Iris pigment epithelial cell (primary cell): ENCODE measurements at places on chromosomes 7 and 10.

DNA sequence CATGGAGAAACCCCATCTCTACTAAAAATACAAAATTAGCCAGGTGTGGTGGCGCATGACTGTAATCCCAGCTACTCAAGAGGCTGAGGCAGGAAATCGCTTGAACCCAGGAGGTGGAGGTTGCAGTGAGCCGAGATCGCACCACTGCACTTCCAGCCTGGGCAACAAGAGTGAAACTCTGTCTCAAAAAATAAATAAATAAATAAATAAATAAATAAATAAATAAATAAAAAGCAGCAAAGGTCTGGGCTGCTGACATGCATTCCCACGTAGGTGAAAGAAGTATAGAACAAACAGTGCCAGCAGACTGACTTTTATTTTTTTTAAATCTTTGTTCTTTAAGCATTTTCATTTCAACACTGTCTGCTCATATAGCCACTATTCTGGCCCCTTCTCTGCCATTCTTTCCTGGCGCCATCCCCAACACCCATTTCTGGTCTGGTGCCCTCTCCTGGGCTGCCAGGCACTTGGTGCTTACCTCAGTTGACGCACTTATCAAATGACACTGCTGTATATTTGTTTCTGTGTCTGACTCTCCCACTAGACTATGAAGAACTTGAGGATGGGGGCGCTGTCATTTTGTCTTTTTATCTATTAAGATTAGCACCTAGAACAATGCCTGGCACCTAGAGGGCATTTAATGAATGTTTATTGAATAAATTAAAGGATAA lies 15.6 kb downstream of the FAM107B start:
- no peak for DNase-seq

GRCh38 chr7:157817433-157817832 lies 480.6 kb downstream of the DNAJB6 start:
- DNase-seq, result no peak

- DNase-seq, result peak; percentile 73
These were observed 132.6 kb downstream of the MAPK8 start for GRCh38 chr10:48439031-48439430.

- no peak for DNase-seq
These were observed 7.5 kb downstream of the FBH1 start for GRCh38 chr10:5897504-5897903.

GRCh38 chr7:82669141-82669540 lies 225.6 kb upstream of the CACNA2D1 start:
- no peak for DNase-seq

DNA sequence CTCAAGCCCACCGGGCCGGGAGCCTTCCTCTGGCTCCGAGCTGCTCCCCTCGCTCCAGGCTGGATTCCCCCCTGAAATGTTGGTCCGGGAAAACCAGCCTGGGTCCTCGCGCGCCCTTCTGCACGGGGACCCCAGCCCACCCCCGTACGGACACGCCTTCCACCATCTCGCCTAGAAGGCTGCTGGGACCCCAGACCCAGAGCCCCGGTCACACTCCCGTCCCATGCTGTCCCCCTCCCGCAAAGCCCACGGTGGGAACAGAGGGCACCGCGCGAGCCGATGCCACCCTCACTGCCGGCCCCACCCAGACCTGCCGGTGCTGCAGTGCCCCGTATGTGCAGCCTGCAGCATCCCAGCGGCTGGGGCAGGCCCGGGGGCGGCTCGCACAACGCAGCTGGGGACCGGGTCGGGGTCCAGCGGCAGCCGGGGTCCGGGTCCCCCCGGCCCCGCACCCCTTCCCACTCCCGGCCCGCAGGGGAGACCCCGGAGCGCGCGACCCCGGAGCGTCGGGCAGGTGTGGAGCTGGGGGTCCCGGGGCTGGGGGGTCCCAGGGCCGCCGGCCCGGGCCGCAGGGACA lies 871 bp downstream of the SPOCK2 start:
- no peak for DNase-seq

DNA sequence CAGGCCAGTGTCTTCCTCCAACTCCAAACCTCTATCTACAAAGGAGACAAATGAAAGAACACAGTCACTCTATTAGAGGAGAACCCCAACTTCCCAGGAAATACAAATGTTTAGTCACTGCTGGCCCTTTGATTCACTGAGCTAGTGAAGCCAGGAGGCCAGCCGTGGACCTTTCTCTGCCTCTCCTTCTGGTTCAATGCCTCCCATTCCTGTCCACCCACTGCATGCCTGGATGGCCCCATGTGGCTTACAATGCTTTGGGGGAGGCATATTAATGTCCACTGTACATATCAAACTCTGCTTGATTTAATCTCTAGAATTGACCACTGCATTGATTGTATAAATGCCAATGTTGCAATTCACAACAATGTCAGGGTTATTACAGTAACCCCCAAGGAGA lies 687.3 kb downstream of the KCNMA1 start:
- peak; percentile 15 for DNase-seq

GRCh38 chr7:136293272-136293671 lies 316.1 kb upstream of the MTPN start:
- DNase-seq, result no peak

DNA sequence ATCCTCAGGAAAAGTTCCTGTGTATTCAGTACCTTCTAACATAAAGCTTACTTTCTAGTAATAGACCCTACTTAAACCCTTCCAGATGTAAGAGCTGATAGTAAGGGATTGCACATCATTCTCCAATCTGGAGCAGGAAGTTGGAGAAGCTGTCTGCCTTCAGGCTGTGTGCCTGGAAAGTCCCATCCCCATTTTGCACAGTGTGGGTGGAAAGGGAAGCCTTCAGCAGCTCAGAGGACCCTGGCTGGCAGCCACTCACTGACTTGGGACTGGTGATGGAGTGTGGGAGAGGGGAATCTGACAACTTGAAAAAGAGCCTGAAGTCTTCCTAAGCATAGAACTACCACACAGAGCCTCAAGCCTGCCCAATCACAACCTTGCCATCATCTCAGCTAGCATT lies 164.1 kb upstream of the ADO start:
- DNase-seq, result no peak

DNA sequence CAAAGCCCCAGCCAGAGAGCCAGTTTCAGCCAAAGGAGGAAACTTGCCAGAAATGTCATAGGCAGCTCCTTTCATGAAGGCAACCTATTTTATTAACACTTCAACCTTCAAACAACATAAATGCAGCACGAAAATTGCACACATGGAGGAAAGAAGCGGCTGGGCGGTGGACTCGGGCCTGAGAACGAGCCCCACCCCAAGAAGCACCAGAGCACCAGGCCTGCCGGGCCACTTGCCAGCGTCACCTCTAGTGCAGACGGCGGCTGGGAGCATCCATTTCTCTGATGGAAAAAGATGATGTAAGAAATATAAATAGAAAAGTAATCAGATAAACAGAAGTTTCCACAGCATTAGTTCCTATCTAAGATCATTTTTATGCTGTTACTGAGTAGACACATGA lies 100.0 kb downstream of the TCERG1L start:
- DNase-seq, result no peak

GRCh38 chr10:17125206-17125893 lies 4.3 kb downstream of the CUBN start:
- no peak for DNase-seq

DNA sequence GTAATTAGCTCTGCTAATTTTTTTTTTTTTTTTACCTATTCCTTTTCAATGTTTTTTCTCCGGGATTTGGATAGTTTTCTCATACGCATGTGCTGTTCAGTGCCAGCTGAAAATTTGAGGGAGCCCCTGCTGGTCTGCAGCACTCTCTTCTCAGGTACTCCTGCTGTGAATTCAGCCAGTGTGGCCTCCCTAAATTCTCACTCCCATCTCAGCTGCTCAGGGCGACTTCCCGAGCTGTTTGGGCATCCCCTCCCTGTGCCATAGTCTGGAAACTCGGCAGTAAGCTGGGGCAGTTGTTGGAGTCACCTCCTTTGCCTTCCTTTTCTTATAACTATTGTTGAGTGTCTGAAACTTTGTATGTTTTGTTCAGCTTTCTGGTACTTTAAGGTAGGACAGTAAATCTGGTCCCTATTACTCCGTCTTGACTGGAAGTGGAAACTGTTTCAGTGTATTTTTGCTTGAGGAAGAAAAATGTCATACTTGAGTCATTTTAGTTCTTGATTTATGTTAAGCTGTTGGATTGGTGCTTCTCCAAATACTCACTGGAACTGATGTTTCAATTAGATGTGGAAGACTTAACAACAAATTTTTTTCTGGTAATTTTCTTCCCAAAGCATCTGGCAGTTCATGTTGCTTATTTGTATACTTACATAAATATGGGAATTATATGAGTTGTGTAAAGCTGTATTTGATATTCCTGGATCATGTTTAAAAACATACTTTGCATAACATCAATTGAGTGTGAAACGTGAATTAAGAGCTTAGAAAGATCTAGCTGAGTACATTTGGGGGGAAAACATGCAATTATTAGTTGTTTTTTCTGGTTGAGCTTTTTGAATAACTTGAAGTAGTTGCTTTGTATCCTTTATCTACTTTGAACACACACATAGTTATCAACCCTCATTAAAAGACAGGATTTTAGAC lies 33.7 kb downstream of the MINPP1 start:
- no peak for DNase-seq

GRCh38 chr7:5472432-5473315 lies 49.0 kb upstream of the TNRC18 start:
- DNase-seq, result no peak

DNA sequence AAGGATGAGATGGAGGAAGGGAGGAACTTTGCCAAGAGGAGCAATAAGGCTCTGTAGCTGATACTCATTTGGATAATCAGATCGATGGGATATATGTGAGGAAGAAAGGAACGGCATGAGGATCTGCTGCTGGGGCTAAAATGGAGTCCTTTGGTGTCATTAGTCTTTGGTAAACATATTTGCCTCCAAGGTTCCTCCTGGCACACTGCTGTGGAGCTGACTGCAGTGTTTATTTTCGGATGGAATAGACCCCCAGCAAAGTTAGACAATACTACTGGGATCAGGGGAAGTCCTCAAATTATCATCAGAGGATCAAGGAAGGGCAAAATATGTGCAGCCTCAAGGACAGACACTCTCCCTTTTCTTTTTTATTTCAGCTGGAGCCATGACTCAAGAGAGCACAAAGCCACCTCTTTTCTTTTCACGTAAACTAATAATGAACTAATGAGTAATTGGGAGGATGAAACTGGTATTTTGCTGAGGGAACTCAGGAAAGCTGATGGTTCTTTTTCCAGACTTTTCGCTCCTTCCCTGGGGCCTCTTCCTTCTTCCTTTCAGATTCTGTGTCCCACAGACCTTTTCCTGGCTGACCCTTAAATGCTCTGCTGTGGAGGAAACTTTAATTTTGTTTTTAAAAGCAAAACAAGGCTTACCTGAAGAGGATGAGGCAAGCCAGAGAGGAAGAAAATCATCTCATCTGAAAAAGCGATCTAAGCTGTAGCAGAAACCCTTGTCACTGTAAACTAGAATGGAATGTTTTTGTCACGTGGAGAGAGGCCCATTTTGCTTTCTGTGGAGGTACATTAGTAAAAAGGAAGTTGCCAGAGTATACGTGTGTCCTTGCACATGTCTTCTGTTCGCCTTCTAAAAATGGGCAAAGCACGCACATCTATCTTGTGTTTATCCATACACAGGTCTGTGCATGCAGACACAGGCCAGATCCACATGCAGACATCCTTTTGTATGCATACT lies 33.3 kb downstream of the LRMDA start:
- DNase-seq, result no peak

GRCh38 chr7:4689151-4689550 lies 7.1 kb downstream of the FOXK1 start:
- no peak for DNase-seq

- no peak for DNase-seq
These were observed 78.6 kb downstream of the GSAP start for GRCh38 chr7:77337456-77337990.

GRCh38 chr10:27285093-27285492 lies 44.5 kb upstream of the ACBD5 start:
- peak; percentile 8 for DNase-seq

GRCh38 chr10:116324951-116325635 lies 845 bp downstream of the CCDC172 start:
- no peak for DNase-seq

DNA sequence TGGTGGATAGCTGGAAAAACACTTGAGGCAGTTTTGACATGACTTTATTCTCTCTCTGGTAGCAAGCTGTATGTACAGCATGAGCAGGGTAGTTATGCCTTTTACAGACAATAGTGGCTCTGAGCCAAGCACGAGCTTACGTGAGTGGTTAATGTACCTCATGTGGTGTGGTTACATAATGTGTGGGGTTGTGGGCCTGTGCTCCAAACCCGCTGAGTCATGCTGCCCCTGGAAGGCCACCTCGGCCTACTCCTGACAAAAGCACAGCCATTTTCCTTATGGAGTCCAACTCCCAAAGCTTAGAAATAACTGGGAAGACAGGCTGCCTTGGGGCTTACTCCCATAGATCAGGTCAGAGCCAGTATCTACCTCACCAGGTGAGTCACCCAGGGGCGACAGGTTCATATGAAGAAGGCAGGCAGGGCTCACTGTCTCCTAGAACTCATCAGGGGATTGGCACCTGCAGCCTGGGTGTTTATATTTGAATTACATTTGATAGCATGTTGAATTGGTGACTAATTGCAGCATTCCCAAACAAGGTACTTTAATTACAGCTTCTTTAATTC lies 404.5 kb downstream of the ADRA2A start:
- DNase-seq, result no peak

GRCh38 chr7:158646766-158647474 lies 57.7 kb downstream of the NCAPG2 start:
- peak; percentile 7 for DNase-seq

GRCh38 chr7:55127622-55128081 lies 108.8 kb downstream of the EGFR start:
- peak; percentile 91 for DNase-seq

GRCh38 chr7:102061354-102061945 lies 225.2 kb upstream of the SH2B2 start:
- DNase-seq, result no peak

GRCh38 chr10:95559896-95560277 lies 1.3 kb downstream of the SORBS1 start:
- DNase-seq, result no peak

DNA sequence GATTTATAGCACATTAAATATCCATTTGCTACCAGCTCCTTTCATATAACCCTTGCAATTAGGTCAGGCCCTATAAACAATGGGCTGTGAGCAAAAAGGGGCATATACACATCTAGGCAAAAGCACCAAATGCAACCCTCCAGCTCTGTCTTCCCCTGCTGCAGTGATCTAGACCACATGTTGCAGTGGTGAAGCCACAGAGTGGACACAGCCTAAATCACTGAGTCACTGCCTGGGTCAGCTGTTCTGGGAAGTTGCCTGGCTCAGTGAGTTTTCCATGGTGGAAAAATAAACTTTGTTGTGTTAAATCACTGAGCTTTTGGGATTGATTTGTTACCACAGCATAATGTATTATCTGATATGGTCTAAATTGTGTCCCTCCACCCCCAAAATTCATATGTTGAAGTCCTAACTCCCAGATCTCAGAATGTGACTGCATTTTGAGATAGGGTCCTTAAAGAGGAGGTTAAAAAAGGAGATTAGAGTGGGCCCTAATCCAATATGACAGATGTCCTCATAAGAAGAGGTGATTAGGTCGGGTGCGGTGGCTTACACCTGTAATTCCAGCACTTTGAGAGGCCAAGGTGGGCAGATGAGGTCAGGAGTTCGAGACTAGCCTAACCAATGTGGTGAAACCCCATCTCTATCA lies 70.4 kb downstream of the ZFAND4 start:
- DNase-seq, result peak; percentile 71

- DNase-seq, result no peak
These were observed 5.1 kb downstream of the CALML3 start for GRCh38 chr10:5529702-5530411.

GRCh38 chr10:104234934-104235333 lies 2.8 kb upstream of the CFAP43 start:
- no peak for DNase-seq

- no peak for DNase-seq
These were observed 11.2 kb downstream of the MXI1 start for GRCh38 chr10:110218632-110219031.

- peak; percentile 50 for DNase-seq
These were observed 34.4 kb downstream of the HIPK2 start for GRCh38 chr7:139743267-139743966.
